ENCODE measurements at places on chromosomes 6 and 20.

DNA sequence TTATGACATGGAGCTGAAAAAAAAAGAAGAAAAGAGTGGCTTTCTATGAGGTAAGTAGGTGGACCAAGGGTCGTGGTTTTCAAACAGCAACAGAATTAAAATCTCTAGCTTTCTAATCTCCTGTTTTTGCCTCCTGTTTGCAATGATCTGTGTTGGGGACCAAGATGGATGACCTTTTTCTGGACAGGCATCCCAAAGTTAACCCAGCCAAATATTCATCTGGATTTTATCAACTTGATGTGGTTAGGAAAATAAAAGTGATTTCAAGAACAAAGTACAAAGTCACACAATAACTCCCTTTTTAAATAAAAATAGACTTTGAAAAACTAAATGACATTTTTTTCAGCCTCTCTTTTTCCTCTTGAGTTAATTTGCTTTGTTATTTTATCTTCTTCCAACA, 282.1 kb upstream of the PRDM1 start:
- no peak for DNase-seq

DNA sequence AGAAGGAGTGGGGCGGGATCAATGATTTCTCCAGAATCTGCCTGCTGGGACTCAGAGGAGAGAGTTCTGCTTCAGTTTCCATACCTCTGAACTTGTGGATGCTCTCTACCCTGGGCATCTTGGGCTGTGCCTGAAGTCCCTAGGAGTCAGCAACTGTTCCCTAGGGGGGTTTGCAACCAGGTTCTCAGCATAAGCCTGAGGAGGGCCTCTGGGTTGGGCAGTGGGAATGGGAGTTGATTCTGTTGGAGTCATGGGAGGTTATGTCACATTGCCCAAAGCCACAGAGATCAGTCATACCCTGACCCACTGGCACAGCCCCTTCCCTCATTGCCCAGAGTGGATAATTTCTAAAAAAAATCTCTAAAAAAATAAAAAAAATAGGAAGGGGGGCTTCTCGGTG, 47.4 kb downstream of the MOCS1 start:
- no peak for DNase-seq

DNA sequence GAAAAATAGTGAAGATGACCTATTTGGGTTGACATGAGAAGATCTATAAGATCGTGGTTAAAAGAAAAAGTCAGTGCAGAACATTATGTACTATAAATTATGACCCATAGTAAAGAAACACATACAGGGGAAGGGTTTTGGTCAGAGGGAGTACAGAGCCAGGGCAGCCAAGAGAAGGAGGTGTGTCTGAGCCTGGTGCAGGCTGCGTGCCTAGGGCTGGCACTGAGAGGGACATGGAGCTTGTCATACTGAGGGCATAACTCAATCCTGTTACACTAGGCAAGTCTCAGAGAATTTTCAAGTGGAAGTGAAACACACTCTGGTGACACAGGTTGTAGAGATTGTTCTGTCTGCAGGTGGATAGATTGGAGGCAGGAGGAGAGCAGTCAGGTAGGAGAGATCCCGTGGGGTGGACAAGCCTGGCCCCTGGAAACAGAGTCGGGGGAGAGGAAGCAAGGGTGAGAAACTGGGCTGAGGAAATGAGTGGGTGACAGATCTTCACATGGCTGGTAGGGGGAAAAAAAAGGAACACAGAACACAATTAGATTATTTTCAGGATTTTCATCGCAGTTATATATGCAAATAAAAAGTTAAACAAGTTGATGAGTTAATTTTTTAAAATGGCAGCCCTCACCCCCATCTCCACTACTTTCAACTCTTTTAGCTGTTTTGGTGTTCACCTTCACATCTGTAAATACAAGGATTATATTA, 18.5 kb upstream of the RNF39 start:
- no peak for DNase-seq

DNA sequence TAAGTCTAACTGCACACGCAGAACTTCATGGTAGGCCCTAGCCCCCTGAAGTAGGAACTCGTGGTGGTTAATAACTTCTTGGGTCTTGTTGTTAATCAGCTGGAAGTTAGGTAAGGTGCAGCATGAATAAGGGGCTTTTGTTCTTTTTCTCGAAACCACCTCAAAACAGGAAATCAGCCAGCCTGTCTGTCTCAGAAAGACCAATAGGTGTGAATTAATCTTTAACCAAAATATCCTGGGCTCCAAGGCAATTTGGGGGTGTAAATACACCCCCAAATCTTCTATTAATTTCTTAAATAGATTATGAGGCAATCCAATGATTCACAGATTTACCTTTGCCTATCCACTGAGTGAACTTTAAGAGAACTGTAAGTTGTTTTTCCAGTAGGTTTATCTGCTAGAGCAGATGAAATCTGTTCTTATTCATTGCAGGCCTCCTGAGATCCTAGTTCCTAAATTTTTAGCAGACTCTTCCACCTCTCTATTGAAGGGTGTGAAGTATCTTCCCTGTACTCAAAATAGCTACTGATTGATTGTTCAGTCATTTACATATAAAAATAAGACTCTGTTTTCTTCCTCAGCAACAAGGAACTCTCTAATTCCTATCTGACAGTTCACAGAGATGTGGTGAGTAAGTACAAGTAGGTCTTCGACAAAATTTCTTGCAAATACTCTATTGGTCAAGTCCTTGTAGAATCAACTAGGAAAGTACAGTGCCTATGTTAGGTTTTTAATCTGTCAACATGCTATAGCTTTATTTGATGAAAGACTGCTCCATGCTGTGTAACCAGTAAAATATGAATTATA, 427.1 kb upstream of the NOX3 start:
- DNase-seq: no peak

DNA sequence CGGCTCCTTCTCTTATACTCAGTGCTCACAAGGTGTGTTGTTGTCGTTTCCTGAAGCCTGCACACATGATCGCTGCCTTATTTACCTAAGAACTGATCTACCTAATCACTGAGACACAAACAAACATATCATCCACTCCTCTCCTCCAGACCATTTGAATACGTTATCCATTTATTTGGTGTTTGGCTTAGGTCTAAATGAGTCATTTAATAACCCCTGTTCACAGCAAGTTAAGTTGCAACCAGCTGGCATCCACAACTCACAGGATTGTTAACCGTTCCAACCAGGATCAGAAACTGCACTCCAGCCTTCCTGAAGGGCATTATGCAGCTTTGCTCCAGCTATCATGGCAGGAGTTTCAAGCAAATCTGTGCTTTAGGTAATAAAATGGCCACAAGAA, 511.1 kb upstream of the MAP3K7 start:
- DNase-seq: no peak

- no peak for DNase-seq
Observed at GRCh38 chr6:53598265-53598907, 53.5 kb upstream of the GCLC start.

GRCh38 chr20:51972056-51972455, 169.7 kb upstream of the SALL4 start:
- DNase-seq: no peak

- no peak for DNase-seq
Observed at GRCh38 chr6:90028066-90028778, 134.0 kb downstream of the GJA10 start.

DNA sequence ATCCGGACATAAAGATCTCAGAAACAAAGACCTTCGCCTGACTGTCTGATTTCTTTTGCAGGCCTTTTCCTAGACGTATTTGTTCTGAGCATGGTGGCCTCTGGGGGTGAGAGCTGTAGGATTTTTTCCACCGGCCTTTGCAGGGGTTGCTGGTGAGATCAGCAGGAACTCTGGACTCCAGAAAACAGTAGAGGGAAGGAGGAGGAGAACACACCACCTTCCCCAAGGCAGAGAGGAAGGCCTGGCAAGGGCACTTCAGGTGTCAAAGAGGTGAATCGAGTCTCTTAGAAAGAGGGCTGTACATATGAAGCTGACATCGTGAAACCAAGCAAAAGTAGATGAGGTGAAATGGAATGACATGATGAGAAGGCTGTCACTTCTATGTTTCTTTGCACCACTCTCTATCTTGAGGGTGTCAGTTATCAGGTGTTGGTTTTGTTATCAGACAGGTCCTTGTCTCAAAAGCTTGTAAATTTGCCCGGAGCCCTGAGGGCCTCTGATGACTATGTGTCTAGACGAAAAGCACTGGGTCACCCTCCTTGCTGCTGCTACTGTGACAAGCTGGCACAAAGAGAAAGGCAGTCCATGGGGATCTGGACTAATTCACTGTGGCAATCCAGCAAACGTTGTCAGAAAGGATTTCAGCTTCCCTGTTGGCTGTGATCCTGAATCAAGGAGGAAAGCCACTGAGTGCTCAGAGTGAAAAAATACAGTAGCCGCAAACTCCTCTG, 91.3 kb upstream of the MAP3K7 start:
- DNase-seq: no peak

- DNase-seq: no peak
Observed at GRCh38 chr6:20868397-20869096, 334.3 kb downstream of the CDKAL1 start.

DNA sequence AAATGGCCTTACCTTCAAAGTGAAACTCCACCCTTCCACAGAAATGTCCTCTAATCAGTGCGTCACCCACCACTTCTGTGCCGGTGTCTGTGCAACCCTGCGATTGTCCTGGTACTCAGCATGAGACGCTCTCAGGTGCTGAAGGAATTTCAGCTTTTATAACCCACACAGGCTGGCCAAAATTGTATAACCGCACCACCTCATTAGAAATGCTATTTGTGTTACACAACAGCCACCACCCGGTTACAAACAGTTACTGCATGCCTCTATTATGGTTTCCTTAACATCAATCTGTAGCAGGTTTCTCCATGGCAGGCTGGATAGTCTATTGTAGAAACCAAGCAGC, 51.5 kb downstream of the SLC23A2 start:
- no peak for DNase-seq

DNA sequence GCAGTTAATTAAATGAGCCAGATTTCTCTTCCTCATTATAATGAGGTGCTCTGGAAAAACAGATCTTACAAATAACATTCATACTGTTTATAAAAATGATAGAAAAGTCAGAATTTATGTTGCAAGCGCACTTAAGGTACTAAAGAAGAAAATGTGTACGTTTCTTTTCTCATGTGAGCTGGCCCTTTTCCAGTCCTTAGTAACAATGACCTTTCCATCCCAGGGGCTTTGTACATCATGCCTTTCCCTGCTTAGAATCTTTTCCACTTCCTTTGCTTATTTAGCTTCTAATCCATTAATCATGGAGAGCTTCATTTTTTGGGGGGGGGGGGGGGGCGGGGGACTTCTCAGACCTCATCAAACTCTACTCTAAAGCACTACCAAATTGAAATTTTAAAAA, 4.8 kb downstream of the FBXO5 start:
- DNase-seq: no peak

Measured in activated CD8-positive, alpha-beta memory T cell treated with anti-CD3 and anti-CD28 coated beads for 1 hour (primary cell).